Aorta (tissue), 5 donors: ENCODE measurements at places on chromosomes 2 and 18. TPM values are rescaled to one million over a fixed set of nuclear protein-coding genes. Genes with fewer than 3 reads are reported as not detected.

ECEL1 gene
- total RNA-seq, result 2.1 TPM

UGT1A8 gene
- not detected for total RNA-seq

GATA6 gene
- total RNA-seq, result 28.7 TPM

ARHGEF33 gene
- total RNA-seq, result 0.42 TPM

LYPD6B gene
- not detected for total RNA-seq

SERPINB2 gene
- total RNA-seq, result 2.0 TPM

HOXD4 gene
- total RNA-seq, result 7.7 TPM

GFPT1 gene
- 67.8 TPM for total RNA-seq

DHRS9 gene
- 3.1 TPM for total RNA-seq
